ENCODE measurements at places on chromosomes 6 and 20.

DNA sequence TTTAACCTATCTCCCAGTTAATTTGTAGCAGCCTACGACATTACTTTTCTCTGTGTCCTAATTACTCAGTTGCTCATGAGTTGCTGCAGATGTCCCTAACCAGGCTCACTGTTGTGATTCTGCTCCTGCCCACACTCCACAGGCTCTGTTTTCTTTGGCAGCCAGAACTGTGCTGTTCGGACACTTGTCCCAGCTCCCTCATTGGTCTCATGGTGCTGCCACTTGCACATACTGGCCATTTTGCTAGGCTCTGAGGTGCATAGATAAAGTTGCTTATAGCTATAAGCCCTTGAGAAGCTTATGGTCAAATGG is 55.0 kb downstream of the NOX3 start:
- no peak for DNase-seq

- no peak for DNase-seq
These were observed 239.2 kb upstream of the FKBP1C start for GRCh38 chr6:62971976-62972658.

DNA sequence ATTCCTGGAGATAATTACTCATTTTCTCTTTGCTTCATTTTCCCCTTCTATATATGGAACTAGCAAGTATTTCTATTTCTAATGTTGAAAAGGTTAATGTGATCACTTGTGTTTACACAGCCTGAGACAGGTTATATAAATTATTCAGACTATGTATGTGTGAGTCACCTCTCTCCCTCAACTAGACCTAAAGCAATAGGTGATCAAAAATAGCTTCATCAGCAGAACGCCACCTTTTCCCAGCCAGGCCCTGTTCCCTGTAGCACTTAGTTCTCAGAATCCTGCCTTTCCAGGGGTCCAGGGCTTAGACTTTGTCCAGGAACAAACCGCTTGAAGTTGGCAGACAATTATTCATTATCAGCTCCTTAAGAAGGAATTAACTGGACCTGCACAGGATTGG is 125.3 kb upstream of the EXOC2 start:
- DNase-seq, result no peak

DNA sequence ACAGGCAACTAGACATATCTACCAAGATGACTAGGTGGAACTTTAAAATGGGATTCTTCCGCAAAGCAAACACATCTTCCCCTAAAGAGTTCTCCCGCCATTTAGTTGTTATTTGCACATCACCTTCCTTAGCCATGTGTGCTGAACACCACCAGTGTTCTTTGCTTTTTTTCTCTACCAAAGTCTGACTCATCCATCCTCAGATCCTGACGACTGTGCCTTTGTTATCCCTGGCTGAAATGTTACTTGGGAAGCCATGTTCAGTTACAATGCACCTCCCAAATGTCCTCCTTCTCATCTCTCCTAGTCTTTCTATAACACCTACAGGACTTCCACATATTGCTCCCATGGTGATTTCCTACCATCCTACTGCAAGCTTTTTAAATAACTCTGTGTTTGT is 593.5 kb upstream of the ARID1B start:
- no peak for DNase-seq

GRCh38 chr6:73523434-73524123 is 2.7 kb upstream of the EEF1A1 start:
- DNase-seq, result peak; percentile 54

DNA sequence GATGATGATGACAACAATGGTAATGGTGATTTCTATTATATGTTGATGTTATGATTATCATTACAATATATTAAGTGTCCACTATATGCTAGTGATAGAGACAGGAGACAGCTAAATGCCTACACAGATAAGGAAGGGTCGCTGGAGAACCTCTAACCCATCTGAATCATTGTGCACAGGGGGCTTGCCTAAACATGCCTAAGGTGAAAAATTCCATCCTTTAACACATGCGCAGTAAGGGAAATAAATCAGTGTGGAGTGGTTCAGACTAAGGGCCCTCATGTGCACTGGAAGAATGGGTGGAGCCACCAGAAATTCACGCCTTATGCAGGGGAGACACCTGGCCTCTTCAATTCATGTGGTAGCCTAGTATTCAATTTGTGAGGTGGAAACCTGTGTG is 120.4 kb downstream of the TPBG start:
- no peak for DNase-seq

DNA sequence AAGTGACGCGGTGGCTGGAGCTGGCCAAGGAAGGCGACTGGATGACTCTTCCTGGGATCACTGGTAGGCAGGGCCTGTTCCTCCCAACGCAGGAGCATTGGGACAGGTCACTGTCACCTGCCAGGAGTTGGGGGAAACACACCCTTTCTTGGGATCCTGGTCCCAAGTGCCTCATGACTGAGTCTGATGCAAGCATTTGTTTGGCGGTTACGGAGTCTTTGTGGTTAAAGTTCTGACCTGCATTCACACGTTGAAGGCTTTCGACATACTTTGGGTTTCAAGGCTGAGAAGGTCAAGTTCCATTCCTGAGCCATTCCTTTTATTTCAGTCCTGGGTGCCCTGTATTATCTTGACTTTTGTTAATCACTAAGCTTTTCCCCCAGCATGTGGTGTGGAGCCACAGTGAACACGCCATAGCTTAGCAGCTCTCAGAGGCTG is 6.0 kb downstream of the PNLDC1 start:
- no peak for DNase-seq

DNA sequence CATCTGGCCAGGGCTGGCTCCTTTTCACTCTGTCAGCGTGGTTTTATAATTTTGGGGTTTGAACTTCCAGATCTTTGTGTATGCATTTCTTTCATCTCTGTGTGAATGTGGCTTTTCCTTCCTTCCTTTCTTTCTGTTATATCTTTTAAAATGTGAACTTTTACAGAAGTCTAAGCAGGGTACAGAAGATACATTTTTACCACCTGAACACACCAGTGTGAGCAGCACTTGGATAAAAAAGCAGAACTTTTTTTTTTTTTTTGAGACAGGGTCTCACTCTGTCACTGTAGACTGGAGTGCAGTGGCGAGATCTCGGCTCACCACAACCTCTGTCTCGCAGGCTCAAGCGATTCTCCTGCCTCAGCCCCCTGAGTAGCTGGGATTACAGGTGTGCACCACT is 20.5 kb downstream of the CEBPB start:
- no peak for DNase-seq

DNA sequence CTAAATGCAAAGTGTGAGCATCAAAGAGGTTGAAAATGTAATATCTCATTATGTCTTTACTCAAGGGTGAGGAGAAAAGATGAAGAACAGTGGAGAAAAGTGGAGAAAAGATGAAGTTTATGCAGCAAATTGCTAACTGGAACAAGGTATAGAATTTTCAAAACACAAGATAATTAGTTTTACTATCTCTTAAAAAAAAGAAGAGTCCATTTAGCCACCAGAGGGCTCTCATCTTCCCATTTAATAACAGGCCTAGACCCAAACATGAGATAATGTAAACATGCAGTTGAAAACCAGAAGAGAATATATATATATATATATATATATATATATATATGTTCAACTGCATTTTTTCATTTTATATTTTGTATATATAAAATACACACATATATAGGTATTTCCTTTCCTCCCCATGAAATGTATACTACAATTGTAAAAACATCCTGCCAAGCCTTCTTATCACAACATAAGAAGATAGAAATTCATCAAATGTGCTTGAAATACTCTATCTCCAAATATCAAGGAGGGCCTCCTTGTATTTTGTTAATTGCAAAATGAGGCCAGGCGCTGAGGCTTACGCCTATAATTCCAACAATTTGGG is 78.4 kb downstream of the ADTRP start:
- peak; percentile 77 for DNase-seq

- DNase-seq, result peak; percentile 14
These were observed 4.0 kb upstream of the TUBB2B start for GRCh38 chr6:3231247-3232016.

DNA sequence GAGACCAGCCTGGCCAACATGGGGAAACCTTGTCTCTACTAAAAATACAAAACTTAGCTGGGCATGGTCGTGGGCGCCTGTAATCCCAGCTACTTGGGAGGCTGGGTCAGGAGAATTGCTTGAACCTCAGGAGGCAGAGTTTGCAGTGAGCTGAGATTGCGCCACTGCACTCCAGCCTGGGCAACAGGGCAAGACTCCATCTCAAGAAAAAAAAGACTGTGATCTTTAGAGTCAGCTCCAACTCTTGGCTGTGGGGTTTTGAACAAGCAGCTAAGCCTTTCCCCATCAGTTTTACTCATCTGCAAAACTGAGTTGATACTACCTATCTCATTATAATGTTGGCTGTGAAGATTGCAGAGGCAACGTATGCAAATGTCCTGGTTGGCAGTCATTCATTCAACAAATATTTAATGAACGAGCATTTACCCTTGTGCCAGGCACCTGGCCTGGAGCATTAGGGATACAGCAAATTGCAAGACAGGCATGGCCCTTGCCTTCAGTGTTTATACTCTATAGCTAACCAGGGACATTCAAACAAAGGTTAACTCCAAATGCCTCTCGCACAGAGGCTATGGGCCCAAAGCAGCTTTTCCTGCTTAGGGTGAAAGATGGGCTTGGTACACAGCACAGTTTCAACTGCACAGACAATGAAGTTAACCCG is 37.8 kb downstream of the ILRUN start:
- DNase-seq, result no peak

DNA sequence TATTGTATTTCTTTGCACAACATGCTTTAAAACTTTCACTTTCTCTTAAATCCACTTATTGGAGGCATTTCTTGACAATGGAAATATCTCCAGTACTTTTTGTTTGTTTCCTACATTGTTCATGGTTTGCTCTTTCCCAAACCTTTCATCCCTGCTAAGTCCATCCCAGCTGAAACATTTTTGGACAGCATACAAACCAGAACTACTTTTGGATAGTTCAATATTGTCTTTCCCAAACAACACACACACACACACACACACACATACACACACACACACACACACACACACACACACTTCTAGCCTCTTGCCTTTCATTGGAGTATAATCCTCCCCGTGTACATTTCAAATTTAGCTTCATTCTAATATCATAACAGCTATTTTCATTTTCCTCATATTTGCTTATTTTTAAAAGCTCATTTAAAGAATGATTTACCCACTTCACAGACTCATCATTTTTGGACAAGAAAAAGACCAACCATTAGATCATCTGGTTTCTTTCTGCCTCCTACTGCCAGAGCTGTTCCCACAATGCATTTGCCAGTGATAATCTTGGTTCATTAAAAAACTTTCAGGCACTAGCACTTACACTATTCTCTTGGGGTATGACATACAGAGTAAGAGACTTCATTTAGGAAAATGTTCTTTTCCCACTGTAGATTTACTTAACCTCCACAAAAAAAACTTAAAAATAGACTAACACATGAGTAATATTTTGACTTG is 248.1 kb downstream of the CD109 start:
- no peak for DNase-seq

DNA sequence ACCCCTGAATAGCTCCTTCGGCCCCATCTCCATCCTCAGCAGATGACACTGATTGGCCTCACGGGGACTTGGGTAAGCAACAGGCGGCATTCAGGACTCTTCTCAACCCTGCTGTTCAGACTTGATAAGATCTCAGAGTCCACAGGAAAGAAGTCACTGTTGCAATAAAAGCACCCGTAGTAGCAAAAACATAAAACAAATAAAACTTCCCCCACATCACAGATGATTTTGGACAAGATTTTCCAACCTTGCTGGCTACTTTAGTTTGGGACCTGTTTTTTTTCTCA is 17.1 kb upstream of the C20orf144 start:
- no peak for DNase-seq

GRCh38 chr6:111171577-111172400 is 84.5 kb downstream of the SLC16A10 start:
- no peak for DNase-seq

- peak; percentile 77 for DNase-seq
These were observed 40.8 kb downstream of the ZFAND3 start for GRCh38 chr6:37860226-37860839.

- no peak for DNase-seq
These were observed 44.8 kb downstream of the RIPOR3 start for GRCh38 chr20:50646483-50646996.

- DNase-seq, result no peak
These were observed 165.1 kb downstream of the CDKAL1 start for GRCh38 chr6:20699402-20699801.

GRCh38 chr6:10587656-10588406 is 66.7 kb downstream of the GCNT2 start:
- DNase-seq, result no peak

GRCh38 chr6:125804264-125804663 is 13.5 kb downstream of the NCOA7 start:
- DNase-seq, result no peak

- DNase-seq, result no peak
These were observed 21.2 kb upstream of the ENPP5 start for GRCh38 chr6:46191961-46192360.

GRCh38 chr6:139655783-139656705 is 281.6 kb upstream of the CITED2 start:
- no peak for DNase-seq

DNA sequence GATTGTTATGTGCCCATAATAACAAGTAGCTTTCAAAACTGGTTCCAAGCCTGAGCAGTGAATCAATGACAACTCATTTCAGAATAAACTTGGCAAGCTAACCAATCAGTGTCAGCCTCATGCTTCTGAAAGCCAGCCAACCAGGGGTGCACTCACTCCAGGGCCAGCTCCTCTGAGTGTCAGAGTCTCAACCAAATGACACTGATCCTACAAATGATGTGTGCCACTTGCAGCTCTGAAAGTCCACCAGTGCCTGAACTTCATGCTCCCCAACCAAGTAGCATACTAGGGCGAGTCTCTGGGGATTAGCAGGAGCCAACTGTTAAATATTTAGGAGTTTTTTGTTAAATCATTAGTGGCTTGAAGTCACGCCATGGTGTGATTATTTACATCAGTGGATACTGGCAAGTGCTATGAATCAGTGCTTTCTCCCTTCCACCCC is 4.5 kb downstream of the IYD start:
- DNase-seq, result no peak

DNA sequence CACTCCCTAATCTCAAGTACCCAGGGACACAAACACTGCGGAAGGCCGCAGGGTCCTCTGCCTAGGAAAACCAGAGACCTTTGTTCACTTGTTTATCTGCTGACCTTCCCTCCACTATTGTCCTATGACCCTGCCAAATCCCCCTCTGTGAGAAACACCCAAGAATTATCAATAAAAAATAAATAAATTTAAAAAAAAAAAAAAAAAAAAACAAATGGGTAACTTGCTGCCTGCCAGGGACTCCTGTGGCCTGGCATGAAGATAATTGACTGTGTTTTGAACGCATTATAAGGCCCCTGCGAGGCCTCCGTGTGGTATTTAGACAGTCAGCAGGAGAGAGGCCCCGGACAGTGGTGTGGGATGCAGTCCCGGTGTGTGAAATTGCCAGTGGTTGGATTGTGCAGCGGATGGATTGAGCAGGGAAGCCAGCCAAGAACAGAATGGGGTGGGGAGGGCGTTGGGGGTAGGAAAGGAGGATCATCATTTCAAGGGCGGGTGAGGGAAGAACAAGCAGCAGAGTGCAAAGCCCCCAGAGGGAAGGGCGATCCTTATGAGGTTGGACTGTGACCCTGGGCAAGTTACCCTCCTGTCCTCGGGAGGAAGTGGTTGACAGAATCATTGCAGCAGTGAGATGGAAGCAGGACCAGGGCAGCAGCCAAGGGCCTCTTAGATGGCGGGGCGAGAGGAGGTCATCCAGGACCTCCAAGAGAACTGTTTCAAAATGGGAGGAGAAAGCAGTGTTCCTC is 43.3 kb downstream of the PPARD start:
- no peak for DNase-seq

All from suppressor macrophage treated with lipopolysaccharide for 4 hours (primary cell).